Right forelimb (tissue), 1 donor: ENCODE measurements at places on chromosomes 7 and 10.
A peak's percentile ranks its signal among the peaks of the same experiment; 100 is the strongest.

DNA sequence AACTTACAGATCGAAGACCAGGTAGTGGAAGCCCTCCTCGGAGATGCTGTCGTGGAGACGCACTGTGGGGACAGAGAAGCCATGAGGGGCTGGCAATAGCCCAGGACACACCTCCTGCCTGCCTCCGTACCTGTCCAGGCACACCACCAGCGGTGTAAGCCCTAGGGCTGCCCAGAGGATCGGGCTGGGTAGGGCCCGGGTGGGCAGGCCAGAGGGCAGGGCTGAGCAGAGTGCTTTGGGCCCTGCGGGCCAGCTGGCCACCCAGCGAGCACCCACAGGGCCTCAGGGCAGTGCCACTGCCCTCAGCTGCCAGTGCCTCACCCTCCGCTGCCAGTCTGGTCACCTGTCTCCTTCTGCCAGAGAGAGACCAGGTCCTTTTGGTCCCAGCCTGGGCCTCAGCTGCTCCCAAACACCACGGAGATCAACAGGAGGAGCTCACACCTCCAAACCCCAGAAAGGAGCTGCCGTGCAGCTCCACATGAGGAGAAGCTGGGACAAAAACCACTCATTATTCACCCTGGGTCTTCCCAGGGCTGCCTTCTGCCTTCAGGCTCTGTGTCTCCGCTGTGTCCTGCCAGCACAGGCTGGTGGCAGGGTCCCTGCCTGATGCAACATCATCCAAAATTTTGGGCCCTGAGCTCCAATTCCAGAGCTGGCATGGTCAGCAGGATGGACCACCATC lies 58.2 kb downstream of the YKT6 start:
- no peak for DNase-seq

DNA sequence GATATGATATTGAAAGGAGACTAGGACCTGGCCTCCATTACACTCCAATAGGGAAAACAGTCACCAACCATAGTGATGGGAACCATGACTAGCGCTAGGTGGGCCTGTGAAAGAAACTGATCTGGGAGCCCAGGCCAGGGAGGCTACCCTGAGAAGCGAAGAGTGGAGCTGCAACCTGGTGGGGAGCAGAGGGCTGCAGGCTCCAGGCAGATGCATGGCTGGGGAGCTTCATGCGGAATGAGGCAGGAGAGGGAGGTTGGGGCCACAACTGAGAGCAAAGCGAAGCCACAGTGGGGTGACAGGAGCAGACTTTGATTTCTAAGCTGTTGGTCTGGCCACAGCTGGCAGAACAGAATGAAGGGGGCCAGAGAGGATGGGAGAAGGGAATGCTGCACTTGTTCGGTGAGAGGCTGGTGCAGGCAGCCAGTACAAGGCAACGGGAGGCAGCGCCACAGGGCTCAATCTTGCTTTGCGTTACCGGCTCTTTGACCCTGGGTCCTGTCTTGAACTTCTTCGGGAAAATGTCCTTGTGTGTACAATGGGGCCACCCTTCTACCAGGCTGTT lies 88.4 kb downstream of the TACC2 start:
- no peak for DNase-seq

DNA sequence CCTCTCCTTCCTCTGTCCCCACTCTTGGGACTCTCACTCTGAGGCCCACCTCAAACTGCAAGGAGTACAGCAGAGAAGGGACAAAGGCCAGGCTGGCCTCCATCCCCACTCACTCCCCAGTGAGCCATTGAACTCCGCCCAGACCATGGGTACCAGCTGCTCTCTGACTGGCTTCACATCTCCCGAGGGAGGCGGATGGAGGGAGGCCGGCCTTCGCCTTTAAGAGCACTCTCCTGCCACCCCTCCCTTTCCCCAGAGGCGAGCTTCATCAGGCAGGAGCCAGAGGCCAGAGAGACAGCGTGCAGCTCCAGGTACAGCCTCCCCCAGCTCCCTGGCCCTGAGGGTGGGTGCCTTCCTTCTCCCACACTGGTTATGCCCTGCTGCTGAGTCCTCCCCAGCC lies 1.8 kb upstream of the LDB3 start:
- DNase-seq: no peak

- no peak for DNase-seq
Observed at GRCh38 chr7:43565786-43566185, 17.1 kb upstream of the STK17A start.

- no peak for DNase-seq
Observed at GRCh38 chr10:124701881-124702656, 42.1 kb downstream of the FAM53B start.

DNA sequence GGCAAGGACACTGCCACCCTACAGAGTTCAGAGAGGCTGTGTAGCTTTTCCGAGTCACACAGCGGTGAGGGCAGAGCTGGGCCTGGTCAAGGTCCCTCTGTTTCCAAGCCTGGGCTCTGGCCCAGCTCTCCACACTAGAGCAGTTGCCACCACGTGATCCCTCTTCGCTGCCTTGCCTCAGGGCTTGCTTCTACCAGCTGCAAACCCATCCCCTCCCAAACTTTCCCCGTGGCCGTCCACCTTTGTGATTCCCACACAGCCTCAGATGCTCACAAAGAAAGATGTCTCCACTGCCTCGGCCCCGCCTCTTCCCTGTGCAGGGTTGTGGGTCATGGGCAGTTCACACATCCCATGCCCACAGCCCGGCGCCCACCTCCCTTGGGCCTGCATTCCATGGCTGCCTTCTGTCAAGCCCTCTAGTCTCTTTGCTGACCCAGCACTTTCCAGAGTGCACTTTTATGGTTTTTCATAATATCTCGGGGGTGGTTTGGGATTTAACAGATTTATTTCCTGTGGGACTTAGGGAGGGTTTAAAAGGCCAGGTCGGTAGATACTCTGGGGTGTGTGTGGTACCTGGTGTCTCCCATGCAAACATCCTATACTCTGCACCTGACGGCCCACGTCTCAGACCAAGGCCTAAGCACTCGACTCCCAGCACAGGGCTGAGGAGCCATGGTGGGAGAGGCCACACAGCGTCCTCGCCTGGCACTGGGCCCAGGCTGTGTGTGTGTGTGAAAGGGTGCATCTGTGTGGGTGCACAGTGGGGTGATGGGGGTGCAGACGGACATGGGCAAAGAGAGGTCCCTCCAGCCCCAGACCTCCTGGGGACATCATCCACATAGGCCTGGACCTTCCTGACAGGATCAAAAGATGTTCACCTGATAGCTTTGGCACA lies 59.6 kb downstream of the PKD1L1 start:
- DNase-seq: no peak

DNA sequence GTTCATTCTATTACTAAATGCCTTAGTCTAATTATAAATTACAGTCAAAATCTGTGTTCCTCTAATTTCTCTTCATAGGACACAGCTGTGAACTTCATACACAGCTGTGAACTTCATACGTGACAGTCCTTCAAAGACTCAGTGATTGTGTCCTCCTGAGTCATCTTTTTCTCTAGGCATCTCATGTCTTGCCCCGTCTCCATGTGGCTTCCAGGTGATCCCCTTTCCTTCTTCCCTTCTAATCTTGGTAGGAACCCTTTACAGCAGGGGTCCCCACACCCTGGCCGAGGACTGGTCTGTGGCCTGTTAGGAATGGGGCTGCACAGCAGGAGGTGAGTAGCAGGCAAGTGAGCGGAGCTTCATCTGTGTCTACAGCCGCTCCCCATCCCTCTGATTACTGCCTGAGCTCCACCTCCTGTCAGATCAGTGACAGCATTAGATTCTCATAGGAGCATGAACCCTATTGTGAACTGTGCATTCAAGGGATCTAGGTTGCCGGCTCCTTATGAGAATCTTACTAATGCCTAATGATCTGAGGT lies 14.0 kb upstream of the EIF5AL1 start:
- DNase-seq: no peak

- no peak for DNase-seq
Observed at GRCh38 chr10:28545967-28546644, 13.2 kb downstream of the WAC start.

- peak; percentile 70 for DNase-seq
Observed at GRCh38 chr10:35563261-35563891, 41.8 kb upstream of the GJD4 start.

DNA sequence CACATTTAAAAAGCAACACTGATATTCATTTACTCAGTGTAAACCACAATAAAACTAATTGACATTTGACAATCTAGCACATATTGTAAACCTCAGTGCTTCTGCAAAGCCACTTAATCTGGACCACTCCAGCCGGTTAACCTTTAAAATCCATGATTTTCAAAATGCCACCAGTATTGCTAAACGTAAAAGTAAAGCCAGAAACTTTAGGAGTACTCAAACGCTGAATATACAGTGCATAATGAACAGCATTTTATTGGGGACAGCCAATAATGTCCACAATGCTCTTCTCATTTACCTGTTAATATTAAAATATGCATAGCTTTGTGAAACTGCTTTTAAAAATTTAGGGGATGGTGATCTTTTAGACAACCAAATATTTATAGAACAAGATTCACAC lies 10.8 kb downstream of the HNRNPA2B1 start:
- DNase-seq: no peak

DNA sequence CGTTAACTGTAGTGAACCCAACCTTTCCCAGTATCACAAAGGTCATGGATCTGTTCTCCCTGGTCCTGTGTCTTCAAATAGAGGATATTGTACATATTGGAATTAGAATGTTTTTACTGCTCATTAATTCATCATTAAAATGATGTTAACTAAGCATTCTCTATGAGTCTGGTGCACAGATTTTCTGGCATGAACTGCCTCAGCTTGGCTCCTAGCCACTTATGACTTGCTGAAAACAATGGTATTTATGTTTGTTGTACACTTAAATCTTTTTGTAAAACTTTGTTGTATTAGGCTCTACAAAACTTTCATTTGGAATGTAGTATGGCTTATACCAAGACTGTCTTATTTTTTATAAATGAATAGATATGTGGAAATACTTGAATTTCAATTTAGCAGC lies 329.4 kb downstream of the TFEC start:
- DNase-seq: no peak

GRCh38 chr7:125127304-125127703 lies 197.7 kb upstream of the POT1 start:
- DNase-seq: no peak

DNA sequence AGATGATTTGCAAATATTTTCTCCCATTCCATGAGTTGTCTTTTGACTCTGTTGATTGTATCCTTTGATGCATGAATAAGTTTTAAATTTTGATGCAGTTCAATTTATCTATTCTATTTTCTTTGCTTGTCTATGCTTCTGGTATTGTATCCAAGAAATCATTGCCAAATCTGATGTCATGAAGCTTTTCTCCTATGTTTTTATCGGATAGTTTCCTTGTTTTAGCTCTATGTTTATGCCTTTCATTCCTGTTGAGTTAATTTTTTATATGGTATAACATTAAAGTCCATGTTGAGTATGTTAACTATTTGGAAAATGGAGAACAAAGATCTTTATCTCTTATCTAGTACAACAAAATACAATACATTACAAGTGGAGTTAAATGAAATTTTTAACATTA lies 27.6 kb upstream of the VPS41 start:
- no peak for DNase-seq

DNA sequence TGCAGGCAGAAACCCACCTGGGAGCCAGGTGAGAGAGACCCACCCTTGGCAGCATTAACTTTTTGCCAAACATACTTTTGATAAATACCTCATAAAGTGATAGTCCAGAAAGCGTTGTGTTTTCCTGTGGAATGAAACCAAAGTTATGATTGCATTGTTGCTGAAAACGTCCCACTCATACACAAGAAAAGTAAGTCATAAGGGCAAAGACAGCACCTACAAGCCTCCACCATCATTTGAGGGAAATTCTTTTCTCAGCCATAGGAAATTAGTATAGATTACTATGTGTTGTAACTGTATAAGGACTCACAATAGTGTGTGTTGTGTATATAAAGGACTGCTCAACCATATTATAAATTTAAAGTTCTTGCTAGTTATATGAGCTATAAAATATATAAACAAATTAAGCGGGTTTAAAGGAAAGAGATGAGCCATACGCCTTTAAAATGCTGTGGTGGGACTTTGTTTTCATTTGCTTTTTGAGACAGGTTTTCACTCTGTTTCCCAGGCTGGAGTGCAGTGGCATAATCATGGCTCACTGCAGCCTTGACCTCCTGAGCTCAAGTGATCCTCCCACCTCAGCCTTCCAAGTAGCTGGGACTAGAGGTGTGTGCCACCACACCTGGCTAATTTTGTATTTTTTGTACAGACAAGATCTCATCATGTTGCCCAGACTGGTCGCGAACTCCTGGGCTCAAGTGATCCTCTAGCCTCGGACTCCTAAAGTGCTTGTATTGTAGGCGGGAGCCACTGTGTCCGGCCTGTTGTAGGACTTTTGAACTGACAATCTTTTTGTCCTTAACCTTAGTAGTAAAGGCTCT lies 160.8 kb downstream of the PKD1L1 start:
- no peak for DNase-seq

DNA sequence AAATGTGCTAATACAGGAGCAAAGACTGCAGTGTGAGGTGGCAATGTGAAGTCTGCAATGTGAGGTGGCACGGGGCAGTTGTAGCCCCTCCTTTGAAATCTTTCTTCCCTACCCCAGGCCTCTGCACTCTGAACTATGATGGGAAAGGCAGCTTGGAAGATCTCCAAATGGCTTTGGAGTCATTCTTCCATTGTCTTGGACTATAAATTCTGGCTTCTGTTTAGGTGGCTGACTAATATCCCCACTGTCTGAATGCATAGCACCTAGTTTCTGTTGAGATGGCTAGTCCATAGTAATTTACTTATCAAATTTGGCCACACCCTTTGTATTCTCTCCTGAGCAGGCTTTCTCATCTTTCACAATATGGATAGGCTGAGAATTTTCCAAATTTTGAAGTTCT lies 175.0 kb downstream of the CFTR start:
- no peak for DNase-seq

- no peak for DNase-seq
Observed at GRCh38 chr10:10657139-10657760, 360.4 kb upstream of the CELF2 start.

DNA sequence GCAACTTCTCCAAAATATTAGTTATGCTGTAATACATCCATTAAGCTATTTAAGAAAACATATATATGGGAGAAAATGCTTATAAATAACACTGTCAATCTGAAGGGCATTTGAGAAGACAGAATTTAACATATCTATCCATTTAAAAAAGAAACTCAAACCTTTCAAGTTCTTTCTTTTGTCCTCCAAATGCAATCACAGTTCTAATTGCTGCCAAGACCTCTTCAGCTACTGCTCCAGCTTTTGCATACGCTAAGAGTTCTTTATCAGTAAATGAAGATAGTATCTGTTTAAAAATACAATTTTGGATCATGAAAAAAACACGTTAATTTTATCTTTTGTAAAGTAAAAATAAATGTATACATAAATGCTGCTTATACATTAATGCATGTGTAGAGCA lies 39.6 kb downstream of the ABCB1 start:
- DNase-seq: no peak

GRCh38 chr10:6101181-6101580 lies 12.3 kb downstream of the RBM17 start:
- DNase-seq: no peak

DNA sequence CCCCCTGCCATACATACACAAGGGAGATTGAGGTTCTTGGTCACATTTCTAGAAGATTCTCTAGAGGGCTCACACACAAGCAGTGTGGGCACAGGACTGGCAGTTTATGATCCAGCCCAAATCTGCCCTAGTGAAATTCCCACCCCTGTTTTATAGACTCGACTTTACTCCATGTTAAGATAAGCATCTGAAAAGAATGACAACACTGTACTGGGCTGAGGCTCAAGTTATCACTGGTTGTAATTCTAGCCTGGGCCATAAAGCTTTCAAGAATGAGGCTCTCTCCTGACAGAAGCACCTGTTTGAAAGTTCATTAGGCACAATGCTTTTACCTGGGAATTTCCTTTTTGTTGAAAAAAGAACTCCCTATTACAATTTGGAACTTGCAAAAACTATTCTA lies 195.6 kb upstream of the GLI3 start:
- DNase-seq: no peak
